Activated T-helper 1 cell treated with Interleukin-2 at 50 U/mL for 16 hours (primary cell): ENCODE measurements at places on chromosomes 1 and 21.

DNA sequence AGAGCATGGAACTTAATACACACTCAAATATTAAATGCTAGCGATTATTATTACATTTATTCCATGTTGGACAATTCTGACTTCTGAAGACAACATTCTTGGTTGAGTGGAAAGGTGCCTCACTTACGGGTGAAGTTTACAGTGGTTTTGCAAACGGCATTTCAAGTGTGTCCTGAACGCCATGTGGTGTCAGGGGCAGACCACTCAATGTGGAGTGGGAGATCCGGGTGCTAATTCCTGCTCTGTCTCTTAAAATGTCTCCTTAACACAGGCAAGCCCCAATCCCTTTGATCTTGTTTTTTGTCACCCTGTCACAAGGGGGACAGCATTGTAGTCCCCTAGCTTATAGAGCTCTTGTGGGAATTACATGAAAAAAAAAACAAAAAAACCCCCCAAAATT is 5.6 kb upstream of the TDRD10 start:
- no peak for DNase-seq

DNA sequence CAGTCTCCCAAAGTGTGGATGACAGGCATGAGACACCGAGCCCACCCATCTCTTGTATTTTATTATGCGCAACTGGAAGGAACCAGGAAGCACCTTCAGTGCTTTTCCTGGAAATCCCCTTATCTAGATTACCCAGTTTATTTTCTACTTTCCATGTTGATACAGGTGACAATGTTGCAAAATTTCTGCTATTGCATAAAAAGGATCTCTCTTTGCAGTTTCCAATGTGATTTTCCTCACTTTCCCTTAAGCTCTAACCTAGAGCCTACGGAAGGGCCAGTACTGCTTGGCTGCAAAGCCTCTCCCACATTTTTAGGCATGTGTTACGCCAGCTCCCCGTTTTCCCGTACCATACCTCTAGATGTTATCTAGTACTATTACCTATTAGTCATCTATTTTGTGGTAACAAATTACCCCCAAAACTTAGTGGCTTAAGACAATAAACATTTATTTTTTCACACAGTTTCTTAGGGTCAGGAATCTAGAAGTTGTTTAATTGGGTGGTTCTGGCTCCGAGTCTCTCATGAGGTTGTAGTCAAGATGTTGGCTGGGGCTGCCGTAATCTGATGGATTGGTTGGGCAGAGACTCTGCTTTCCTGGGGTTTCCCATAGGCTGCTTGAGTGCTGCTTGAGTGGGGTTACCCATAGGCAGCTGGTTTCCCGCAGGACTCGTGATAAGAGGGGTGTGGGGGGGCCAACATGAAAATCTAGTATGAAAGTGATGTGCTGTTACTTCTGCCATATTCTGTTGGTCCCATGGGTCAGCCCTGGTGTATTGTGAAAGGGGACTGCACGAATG is 131.5 kb upstream of the HNRNPU start:
- DNase-seq = no peak

GRCh38 chr1:1553821-1554494 is 13.5 kb upstream of the TMEM240 start:
- no peak for DNase-seq

DNA sequence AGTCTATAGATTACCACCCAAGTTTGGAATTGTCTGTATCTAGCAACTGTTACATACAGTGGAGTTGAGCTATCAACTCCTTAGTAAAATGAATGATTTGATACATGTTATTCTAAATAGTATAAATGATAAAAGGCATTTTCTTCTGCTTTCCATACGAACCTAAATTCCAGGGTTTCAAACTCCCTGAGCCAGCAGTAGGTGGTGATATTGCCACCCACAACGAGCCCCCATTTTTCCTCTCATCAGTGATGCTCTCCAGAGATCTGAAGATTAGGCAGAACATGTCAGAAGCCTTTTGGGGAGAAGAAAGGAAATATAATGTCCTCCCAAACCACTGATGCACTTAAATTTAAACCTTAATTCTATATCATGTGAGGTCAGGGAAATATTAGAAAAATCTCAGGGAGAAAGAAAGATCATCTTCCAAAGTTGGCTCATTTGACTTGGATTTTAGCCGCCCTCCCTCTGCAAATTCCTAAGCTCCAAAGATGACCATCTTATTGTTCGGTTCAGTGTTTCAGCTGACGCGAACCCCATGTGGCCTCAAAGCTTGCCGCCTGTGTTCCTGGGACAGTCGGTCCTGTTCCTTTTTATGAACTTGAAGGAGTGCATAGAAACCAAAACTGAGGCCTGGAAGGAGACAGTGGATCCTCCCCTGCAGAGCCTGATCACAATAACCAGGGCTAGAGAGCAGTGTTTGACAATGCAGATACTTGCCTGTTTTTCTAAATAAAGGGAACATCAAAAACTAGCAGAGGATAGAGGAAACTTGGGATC is 2.3 kb downstream of the EVA1C start:
- DNase-seq = no peak

- DNase-seq = no peak
These were observed 6.2 kb downstream of the PTPRF start for GRCh38 chr1:43536864-43537358.

GRCh38 chr1:220363196-220363837 is 91.1 kb upstream of the RAB3GAP2 start:
- DNase-seq = no peak

GRCh38 chr1:94757931-94758330 is 62.2 kb upstream of the SLC44A3 start:
- no peak for DNase-seq

- no peak for DNase-seq
These were observed 708 bp downstream of the CDA start for GRCh38 chr1:20589331-20590278.

- no peak for DNase-seq
These were observed 18.0 kb upstream of the IL20 start for GRCh38 chr1:206847337-206847834.

GRCh38 chr1:179293340-179294327 is at the start of gene SOAT1:
TSS of gene SOAT1 (plus strand) at chr1:179293797. CDS start at chr1:179302685, 8,888 bp downstream.
- peak; percentile 91 for DNase-seq

GRCh38 chr21:37700641-37701202 is 215.5 kb downstream of the KCNJ6 start:
- no peak for DNase-seq
